ENCODE measurements at places on chromosomes 11 and 22.

DNA sequence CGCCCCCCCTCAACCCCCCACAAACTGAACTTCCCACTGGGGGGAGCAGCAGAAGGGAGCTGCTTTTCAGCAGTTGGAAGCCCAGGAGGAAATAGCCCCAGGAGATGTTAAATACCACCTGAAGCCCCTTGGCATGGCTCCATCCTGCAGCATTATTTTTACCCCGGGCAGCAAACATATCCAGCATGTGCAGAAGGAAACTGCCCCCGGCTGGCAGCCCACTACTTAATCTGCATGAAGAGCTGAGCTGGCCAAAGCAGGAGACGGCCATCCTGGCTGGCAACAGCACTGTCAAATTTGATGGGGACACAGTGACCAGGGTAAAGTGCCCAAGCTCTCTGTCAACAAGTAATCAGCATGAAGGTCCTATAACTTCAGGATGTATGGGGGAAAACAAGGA, 32.0 kb downstream of the BUD13 start:
- no peak for DNase-seq

GRCh38 chr22:27718186-27719035, 83.1 kb downstream of the MN1 start:
- peak; percentile 5 for DNase-seq

GRCh38 chr22:30047364-30047738, 32.9 kb upstream of the HORMAD2 start:
- peak; percentile 74 for DNase-seq

DNA sequence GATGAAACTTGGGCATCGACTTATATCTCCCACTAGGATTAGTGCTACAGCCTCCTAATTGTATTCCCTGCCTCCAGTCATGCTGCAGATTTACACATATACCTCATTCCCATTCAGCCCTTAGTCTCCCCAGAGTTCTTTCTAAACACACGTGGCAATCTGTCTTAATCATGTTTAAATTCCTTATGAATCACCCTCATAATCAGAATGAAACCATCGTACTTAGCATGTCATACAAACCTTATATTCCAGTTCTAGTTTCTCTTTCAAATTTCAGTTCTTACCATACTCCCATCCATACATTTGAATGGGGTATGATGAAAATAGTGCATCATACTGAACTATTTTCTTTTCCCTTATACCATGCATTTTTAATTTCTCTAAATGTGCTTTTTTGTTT, 6.0 kb upstream of the OR10A2 start:
- no peak for DNase-seq

GRCh38 chr11:134202661-134203060, 21.1 kb downstream of the NCAPD3 start:
- DNase-seq: no peak

GRCh38 chr22:19696504-19697276, 17.6 kb upstream of the SEPTIN5 start:
- no peak for DNase-seq

DNA sequence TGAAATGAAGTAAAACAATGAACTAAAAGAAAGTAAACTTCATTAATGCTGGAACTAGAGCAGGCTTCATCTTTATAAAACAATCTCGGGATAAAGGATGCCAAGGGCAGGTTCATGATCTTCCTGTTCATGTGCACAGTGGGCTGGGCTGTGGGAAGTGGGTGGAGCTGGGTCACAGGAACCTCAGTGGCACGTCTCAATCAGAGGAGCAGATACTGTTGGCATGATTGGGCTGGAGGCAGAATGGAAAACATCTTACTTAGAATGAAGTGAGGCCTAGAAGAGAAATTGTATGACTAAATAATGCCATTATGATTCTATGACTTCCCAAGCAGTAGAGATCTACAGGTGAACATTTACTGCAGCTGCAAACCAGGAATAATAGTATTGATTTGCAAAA, 45.4 kb upstream of the CALCB start:
- no peak for DNase-seq

GRCh38 chr11:66051371-66051765, 796 bp upstream of the SF3B2 start:
- DNase-seq: no peak

DNA sequence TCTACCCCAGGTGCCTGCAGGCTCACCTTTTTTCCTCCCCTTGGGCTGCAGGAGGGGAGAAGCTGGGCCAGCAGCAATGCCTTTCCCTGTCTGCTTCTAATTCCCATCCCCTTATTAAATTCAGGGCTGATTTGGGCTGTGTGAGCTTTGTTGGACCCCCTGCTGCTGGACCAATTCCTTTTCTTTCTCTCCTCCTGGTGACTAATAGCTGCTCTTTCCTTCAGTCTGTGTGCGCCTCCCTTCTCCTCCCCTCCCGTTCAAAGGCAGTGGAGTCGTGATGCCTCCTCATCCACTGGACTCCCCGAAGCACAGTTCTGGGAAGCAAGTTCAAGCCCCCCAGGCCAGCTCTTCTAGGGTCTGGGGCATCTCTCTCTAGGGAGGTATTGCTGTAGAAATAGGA, 567.9 kb upstream of the CADM1 start:
- DNase-seq: no peak
